ENCODE measurements at places on chromosomes 1 and 21.

- no peak for DNase-seq
These were observed 1.2 kb downstream of the MYBPH start for GRCh38 chr1:203174324-203174985.

DNA sequence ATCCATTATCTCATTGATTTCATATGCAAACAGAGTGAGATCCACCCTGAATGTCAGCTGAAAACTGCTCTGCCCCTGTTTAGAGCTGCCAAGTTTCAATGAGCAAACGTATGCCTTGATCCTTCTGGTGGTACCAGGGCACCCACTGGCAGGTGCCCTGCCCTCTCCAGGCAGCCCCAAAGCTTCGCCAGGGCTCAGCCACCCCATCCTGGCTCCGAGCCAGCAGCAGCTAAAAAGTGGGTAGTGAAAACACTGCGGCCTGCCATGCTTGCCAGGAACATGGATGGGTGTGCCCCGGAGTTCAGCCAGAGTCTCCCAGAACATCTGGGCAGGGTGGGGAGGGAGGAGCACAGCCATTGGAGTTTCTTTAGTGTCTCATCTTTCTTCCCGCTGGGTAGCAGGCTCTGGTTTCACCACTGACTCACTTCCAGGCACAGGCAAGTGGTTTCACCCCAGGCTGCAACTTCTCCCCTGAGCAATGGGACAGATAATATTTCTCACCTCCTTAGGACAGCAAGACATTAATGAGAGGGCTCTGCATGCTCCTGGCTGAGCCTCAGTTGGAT is 8.1 kb upstream of the LMX1A start:
- DNase-seq, result no peak

DNA sequence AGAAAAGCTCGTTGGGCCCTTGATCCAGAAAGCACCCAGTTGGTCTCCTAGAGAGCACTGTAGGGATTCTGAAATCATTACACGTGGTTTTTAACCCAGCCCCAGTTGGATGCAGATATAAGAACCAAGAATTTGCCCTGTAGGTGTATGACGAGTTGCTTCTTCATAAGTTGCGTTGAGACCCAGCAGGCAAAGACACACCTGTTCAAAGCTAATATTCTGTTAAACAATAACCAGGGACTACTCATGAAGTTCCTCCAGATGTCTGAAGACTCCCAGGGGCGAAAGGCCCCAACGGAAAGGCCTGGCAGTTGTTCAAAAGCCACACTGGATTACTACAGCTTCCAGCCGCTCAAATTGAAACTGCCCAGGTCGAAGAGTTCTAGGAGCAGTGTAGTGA is 88.6 kb upstream of the HNRNPU start:
- DNase-seq, result no peak

- DNase-seq, result peak; percentile 64
These were observed 3.6 kb upstream of the FOXD2 start for GRCh38 chr1:47434051-47434842.

DNA sequence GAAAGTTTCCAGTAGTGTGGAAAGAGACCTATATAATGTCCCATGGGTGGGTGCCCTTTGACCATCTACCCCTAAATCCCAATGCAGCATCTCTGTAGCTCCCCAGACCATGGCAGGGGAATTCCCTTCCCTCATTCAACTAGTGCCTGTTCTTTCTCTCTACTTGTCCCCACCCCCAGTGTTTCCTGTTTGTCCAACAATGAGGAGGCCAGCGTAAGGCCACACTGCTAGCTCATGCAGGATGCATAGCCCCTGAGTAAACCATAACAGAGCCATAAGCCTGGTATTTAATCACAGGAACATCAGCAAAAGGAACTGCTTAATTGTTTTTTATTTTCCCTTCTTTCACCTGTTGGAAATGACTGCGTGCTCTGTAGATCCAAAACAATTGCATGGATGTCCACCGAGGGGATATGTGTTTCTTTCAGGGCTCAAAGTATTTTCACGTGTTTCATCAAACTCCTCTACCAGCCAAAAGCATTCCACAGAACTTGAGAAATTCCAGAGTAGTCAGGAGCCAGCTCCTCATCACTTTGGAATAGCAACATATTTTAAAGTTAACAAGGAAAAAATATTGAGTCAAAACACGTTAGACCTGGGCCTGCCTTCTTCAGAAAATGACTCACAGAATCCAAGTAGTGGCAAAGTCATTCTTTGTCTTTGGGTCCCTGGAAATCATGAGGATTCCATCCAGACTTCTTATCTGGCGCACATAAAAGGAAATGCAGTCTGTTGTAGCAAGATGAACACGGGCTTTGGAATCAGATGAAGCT is 162.5 kb upstream of the SGIP1 start:
- DNase-seq, result peak; percentile 85

- no peak for DNase-seq
These were observed 87.4 kb upstream of the MACF1 start for GRCh38 chr1:39116860-39117728.

- DNase-seq, result no peak
These were observed 356.8 kb downstream of the RRAGC start for GRCh38 chr1:38502758-38503157.

GRCh38 chr1:236618507-236618906 is 14.2 kb upstream of the HEATR1 start:
- DNase-seq, result no peak

DNA sequence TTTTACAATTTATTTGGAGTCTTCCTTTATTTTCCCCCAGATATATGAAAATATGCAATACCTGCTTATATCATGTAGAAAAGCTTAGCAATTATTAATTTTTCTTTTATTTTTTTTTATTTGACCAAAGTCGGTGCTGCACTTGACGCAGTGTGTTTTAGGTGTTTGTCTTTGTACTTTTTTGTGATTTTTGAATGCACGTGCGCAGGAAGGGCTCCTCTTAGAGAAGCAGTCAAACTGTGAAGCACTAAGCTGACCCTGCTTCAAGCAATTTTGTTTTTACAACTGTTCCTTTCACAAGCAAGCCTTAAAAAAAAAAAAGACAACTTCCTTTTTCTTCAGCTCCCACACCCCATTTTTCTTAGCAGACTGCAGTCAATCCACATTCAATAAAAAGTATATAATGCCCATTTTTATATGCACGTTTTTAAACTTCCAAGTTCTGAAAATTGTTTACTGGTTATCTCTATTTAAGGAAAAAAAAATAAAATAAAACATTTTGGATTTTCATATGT is 267.4 kb downstream of the TM2D1 start:
- DNase-seq, result no peak

- no peak for DNase-seq
These were observed 2.9 kb downstream of the RCAN1 start for GRCh38 chr21:34612056-34612455.

- DNase-seq, result no peak
These were observed 290.9 kb downstream of the HLX start for GRCh38 chr1:221170171-221170570.

DNA sequence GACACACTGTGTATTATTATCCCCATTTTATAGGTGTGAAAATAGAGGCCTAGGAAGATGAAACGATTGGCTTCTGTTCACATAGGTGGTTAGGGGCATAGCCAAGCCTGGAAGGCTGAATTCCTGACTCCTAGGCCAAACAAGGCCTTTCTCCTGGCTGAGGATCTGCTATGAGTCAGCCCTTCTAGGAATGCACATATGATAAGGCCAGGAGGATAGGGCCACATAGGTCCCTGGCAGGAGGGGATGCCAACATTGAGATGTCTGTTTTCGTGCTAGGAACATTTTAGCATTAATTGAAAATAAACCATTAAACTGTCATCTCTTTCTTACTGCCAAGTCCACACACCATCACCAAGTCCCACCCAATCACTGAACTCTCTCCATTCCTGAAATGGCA is 9.2 kb downstream of the CSMD2 start:
- no peak for DNase-seq

GRCh38 chr1:82185084-82185483 is 384.4 kb downstream of the ADGRL2 start:
- DNase-seq, result no peak

- DNase-seq, result no peak
These were observed 245.3 kb upstream of the RUNX1 start for GRCh38 chr21:35294231-35294898.

DNA sequence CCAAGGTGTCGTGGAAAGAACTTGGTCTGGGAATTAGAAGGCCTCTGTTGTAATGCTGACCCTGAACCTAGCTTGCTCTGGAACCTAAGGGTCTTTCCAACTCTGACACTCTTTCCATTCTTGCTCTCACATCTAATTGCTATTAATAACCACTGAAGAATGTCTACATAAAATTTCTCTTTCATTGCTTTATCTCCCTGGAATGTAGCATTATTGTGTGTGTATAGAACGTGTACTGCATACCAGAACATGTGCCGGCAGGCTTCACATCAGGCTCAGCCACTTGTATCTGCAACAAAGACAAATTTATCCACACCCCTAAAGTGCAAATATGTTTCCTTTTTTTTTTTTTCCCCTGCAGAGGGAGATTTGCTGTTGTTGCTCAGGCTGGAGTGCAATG is 13.9 kb upstream of the LAX1 start:
- peak; percentile 82 for DNase-seq

- DNase-seq, result no peak
These were observed 52.8 kb downstream of the FHAD1 start for GRCh38 chr1:15299806-15300205.
